ENCODE measurements at places on chromosomes 4 and X.

GRCh38 chr4:15976456-15977447 is 13.8 kb upstream of the FGFBP2 start:
- DNase-seq = no peak

- no peak for DNase-seq
Measured at GRCh38 chrX:68599256-68600152, 48.0 kb upstream of the STARD8 start.

DNA sequence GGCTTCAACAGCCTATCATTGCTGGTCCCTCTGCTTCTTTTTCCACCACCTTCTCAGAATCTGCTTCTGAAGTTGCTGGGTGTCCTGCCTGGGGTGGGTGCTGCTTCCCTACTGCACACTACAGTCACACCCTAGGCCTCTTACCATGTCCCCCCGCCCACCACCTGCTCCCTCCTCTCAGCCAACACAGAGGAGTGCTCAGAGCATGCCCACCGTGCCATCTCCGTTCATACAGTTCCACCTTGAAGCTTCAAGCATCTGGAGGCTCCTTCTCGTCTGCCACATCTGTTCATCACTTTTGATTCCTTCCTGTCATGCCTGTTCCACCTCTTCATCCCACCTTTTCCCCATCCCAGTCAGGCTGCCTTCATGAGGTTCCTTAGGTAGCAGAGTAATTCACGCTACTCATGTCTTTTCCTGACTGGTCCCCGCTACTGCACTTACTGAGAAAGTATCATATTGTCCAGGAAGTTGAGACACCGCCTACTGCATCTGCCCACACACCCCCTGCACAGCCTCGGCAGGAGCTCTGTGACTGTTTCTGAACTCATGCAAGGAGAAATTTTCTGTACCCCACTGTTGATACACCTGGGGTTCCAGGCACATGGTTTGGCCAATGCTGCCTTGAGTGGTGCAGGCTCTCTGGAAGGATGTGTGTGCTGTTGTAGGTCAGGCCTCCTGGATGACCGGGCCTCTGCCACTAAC is 39.5 kb downstream of the HADH start:
- DNase-seq = peak; percentile 32

- no peak for DNase-seq
Measured at GRCh38 chr4:26369581-26369980, 48.8 kb downstream of the RBPJ start.

- DNase-seq = no peak
Measured at GRCh38 chr4:102483120-102483519, 18.0 kb upstream of the NFKB1 start.

DNA sequence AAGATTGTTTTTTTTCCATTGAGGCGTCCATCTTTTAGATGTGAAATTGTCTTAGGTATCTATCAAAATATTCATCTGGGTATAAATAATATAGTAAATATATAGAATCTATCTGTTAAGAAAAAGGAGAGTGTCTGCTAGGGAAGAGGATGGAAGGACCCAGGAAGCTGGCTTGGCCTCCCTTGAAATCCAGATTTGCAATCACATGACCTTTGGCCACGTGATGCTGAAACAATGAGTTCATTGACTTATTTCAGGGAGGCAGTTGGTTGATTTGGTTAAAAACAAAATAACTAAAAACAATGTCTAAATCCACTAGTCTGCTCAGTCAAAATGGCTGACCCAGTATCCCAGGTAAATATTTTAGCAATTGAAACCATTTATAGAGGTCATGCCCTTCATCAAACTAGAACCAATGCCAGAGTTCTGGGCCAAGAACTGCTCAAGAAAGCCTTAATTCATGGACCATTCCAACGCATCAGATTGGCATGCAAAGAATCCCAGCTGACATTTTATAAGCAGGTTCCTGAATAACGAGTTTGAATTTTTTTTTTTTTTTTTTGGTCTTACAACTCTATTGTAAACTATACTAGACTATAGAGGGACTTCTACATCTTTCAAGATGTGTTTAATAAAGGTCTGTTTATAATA is 172.7 kb downstream of the MID1 start:
- no peak for DNase-seq

GRCh38 chr4:54050214-54050904 is 14.0 kb downstream of the CHIC2 start:
- no peak for DNase-seq

GRCh38 chr4:6986072-6986780 is 56.9 kb upstream of the TADA2B start:
- DNase-seq = no peak

DNA sequence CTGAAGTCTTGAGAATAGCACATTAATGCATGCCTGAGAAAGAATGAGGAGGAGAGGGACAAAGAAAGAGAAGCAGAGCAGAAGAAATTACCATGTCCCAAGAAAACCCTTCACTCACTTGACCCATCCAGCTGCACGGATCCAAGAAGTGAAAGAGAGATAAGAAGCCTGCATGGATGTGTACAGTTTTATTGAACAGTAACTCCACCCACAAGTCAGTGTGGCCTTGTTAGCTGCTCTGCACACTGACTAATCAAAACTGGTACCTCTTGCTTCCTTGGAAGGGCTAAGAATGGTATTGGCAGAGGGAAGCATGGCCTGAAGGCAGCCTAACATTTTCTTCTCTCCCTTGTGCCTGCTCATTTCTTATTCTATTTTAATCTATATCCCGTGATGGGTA is 163.9 kb downstream of the SLC7A11 start:
- DNase-seq = no peak

DNA sequence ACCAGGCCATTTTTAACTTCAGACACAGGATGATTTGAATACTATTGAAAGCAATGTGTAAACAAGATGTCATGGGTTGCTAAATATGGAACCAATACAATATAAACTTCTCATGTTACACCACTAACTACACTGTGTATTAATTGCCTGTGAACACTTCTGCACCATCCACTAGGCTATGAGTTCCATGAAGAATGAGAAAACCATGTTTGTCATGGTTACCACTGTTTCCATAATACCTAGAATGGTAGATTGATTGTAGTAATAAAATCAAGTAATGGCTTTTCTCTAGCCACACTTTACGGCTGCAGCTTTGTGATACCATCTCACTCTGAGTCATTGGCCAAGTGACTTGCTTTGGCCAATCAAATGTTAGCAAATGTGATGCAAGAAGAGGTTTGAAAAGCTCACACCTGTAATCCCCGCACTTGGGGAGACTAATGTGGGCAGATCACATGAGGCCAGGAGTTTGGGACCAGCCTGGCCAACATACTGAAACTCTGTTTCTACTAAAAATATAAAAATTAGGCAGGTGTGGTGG is 19.9 kb upstream of the CYBB start:
- DNase-seq = no peak

- no peak for DNase-seq
Measured at GRCh38 chr4:3317011-3317655, 24.3 kb downstream of the RGS12 start.

DNA sequence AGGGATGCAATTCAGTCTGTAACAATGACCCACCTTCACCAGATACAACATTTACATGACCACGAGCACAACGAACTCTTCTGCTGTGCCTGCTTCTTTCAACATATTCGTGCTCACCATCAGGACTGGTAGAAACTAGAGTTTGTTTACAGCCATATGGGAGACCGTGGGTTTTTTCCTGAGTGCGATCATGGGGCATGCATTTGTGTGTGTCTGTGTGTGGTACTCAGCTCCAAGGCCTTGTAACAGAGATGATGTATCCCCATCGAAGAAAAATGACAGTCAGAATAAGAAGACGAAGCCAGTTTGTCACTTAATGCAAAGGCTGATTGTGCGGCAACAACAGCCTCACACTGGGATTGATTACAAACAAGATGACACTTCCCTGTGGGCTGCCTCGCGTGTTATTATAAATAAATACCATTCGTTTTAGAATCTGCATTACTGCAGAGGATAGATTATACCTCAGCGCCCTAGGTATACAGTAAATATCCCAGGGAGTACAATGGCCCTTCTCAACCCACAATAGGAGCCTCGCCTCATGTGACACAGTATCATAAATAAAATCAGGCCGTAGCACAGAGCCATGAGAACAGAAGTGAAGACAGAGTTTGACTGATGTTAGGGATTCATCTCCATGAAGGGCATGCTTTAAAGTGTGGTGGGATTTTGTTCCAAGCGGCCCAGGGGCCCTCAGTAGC is 97.3 kb upstream of the NOCT start:
- no peak for DNase-seq

GRCh38 chr4:27807207-27807606 is 946.6 kb downstream of the STIM2 start:
- DNase-seq = no peak

- no peak for DNase-seq
Measured at GRCh38 chr4:113790478-113790877, 28.9 kb upstream of the CAMK2D start.

DNA sequence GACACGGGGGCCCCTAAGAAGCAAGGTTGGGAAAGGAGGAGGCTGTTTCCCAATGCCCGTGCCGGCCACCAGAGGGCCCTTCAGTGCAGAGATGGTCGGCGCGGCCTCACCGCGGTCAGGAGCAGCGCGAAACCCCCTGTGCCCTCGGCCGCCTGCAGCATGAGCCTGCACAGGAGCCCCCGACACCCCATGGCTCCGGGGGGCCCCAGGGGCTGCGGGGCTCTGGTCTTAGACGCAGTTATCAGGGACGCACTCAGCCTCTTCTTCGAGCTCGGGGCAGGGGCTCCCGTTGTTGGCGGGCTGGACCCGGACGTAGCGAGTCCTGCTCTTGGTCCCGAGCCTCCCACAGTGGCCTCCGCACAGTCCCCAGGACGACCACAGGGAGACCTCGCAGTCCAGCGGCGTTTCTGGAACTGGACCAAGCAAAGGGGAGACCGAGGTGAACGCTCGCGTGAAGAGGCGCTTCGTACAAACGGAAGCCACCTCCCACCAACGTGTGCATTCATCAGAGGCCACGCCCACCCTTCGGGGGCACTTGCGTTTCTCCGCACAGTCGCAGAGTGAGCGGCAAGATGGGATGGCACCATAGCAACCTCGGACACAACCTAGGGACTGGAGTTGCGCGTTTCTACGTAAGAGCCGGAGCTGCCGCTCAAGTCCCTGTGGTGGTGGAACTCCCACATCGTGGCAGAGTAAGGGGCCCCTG is 5.0 kb downstream of the SPON2 start:
- DNase-seq = peak; percentile 69

DNA sequence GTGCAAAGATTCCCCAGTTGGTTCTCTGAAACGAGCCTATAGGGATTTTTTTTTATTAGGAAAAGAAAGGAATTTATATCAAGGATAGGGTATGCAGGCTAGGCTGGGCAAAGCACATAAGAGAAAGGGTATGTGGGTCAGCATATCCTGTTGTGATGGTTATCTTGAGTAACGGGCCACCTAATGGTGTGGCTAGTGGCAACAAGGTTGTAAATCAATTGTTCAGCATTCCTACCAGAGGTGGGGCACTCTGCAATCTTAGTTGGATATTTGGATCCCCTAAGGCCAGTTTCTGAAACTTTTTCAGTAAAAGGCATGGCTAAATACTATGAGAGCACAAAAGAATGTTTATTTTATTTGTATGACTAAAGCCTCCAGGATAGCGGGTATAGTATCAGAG is 42.7 kb downstream of the DCAF12L1 start:
- no peak for DNase-seq

GRCh38 chrX:47579537-47579936 is 2.7 kb upstream of the TIMP1 start:
- DNase-seq = no peak

DNA sequence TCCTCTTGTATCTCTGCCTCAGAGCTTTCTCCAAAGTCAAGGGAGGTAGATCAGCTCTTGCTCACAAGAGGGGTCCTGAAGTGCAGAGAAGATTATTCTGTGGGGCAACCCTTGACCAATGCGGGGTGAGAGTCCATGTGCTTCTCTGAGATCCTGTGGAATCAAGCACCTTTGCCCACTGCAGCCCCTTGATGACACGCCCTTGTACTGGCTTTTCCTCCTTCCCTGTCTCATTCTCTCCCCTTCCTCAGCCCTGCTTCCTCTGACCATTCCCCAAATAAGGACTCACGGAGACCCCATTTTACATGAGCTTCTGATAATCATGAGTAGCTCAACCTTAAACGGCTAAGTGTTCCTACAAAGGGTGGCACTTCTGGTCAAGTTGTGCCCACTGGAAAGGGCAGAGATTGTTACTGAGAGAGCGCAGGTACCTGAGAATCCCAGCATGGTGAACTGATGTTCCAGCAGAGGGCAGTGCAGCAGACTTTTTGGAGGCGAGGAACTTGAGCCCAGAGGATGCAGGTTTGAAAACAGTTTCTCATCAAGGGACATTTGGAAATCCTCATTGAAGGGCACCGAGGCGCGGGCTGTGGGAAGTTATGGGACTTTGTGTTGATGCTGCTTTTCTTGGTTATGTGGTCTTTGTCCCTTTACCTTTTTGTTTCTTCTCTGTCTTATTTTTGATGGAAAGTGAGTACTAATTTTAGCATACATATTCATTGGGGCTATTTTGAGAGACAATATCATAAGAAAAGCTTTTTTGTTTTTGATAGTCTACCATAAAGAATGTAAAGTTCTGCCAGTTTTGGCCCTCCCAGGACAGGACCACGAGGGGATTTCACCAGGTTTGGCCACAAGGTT is 201.3 kb downstream of the RBM46 start:
- DNase-seq = no peak

DNA sequence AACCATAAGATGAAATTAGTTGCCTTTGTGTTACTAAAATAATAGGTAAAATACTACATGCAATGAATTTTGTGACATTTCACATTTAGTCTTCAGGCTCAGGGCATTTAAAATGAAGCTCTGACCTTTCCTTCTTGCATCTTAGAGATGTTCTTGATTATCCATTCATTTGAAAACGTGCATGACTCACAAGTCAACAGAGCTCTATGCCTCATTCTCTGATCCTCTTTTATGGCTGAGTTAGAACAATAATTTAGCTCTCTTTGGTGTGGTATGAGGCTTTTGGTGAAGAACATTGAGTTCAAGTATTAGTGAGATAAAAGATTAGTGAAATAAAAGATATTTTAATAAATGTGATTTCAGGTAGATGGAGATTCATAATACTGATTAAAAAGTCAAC is 66.5 kb downstream of the TIGD2 start:
- no peak for DNase-seq

- DNase-seq = no peak
Measured at GRCh38 chr4:99614491-99614890, 39.9 kb downstream of the MTTP start.

GRCh38 chr4:5435201-5435600 is 273.2 kb downstream of the EVC2 start:
- DNase-seq = no peak

Data from stimulated activated CD4-positive, alpha-beta T cell treated with anti-CD3 and anti-CD28 coated beads, Interleukin-1b, Interleukin-23, amount 100 ng/mL, for 1 hour (primary cell).